Activated CD4-positive, alpha-beta T cell treated with anti-CD3 and anti-CD28 coated beads for 36 hours (primary cell): ENCODE measurements at places on chromosomes 12 and 14. TPM values are rescaled to one million over a fixed set of nuclear protein-coding genes. Genes with fewer than 3 reads are reported as not detected.

VPS29 gene
- 103 TPM for total RNA-seq

SPTB gene
- 0.60 TPM for total RNA-seq

DNA sequence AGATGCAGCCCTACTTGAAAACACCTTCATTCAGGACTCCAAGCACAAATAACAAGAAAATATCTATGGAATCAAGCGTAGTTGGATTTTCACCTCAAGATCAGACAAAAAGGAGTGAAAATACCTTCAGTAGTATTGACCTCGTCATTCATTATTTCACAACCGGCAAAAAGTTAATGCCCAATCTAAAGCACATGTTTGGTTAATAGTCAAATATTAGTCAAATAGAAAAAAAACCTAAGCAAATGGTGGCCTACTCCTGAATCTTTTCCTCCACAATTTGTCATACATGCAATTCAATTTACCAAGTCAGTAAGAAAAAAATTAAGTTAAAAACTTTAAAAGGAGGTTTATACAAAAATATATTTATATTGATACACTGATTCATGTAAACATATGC, 50.0 kb downstream of the SLC38A4 start:
- DNase-seq, result no peak

DNA sequence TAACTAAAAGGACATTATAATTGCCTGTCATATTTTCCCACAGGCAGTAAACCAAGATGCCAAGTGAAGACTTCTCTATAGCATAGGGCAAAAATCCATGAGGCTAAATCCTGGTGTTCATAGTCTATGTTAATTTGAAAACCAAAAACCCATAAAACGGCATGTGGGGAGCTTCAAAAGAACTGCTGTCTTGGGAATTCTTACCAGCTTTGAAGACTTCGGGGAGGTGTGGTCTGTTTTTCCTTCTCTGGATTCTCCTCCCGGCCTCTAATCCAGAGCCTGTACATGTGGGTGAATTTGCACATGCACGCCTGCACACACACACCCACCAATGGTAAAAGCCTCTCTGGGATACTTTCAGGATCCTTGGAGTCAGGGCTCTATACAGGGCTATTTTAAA, 61.9 kb upstream of the IFNG-AS1 start:
- DNase-seq, result no peak

DNA sequence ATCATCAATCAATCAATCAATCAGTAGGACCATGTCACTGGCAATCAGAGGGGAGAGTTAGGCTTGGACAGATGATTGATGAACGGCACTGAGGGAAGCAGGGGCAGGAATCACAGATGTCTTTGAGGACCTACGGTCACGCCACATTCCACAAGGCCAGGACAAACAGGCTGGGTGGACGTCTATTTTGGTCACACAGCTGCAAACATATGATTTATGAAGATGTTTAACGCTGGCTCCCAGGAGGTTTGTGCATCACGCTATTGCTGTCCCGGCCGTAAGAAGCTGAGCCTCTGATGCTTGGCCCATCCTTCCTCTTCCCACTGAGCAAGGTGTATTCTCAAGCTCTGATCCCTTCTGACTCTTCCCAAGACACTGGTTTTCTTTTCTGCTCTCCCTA, 160.8 kb downstream of the FOXN3 start:
- no peak for DNase-seq

- no peak for DNase-seq
Observed at GRCh38 chr12:104234926-104235499, 19.4 kb downstream of the TXNRD1 start.
